ENCODE measurements at places on chromosomes 7 and 10.

DNA sequence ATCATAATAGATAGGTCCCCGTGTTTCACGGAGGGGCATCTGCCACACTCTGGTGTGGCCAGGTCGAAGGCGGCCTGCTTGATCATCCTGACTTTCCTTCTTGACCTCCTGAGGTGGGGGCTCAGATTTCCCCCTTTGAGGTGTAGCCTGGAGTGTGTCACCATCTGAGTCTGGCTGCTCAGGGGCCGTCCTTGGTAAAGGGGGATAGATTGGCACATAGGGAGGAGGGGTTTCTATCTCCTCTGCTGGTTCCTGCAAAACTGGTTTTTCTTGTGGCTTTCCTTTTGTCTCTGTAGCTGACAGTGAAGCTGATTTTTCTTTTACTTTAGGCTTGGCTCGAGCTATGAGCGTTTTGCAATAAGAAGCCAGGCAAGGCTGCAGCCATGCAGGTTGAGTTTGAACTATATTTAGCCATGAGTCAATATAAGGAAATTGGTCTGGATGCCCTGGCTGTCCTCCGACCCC lies 7.1 kb upstream of the ZNF117 start:
- DNase-seq: no peak

DNA sequence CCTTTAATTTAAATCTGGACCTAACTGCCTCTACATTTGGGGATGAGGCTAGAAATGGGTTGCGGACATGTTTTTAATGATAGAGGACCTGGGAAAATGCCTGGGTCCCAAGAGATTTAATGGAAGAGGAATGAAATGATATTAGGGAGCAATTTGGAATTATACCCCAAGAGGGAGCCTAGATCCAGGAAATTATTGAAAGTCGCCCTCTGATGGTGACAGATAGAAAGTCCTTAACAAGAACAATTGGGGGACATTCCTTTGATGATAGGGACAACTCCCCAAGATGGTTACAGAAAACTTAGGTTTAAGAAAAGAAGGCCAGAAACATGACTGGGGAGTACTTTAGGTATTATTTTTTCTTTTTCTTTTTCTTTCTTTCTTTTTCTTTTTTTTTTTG lies 9.5 kb upstream of the TSGA13 start:
- no peak for DNase-seq

- DNase-seq: no peak
Observed at GRCh38 chr10:129999140-129999539, 35.1 kb upstream of the EBF3 start.

DNA sequence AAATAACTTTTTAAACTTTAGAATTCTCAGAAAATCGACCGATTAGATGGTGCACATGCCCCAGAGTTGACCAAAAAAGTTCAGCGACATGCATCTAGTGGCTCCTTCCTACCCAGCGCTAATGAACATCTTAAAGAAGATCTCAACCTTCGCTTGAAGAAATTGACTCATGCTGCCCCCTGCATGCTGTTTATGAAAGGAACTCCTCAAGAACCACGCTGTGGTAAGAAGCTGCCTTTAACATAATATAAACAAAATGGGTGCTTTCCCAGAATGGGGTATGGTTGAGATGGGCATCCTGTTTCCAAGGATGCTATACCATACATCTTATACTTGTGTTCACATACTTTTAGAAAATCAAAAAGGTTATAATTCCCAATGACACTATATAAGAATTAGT lies 24.6 kb downstream of the GLRX3 start:
- no peak for DNase-seq

GRCh38 chr7:133770863-133771492 lies 356.2 kb upstream of the LRGUK start:
- no peak for DNase-seq

- DNase-seq: no peak
Observed at GRCh38 chr7:94061326-94061725, 57.2 kb upstream of the BET1 start.

- DNase-seq: no peak
Observed at GRCh38 chr7:76346097-76346496, 12.7 kb downstream of the YWHAG start.

GRCh38 chr7:31699050-31699449 lies 12.0 kb downstream of the PPP1R17 start:
- DNase-seq: no peak

GRCh38 chr7:31261341-31261740 lies 79.2 kb downstream of the NEUROD6 start:
- DNase-seq: no peak

DNA sequence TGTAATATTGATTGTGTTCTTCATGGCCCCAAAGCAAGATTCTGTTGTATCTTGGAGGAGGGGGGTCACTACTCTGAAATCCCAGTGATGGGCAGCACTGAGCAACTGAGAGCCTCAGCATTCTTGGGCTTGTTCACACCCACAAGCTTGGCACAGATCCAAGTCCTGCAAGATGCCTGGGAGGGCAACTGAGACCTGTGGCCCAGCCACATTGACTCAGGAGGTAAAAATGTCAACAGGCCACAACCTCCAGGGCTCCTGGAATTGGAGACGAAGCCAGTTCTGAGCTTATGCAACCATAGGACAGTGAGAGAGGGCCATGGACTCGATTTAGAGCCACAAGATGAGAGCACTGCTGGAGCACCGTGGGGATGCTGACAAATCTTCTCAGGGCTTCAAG lies 3.1 kb upstream of the DOCK1 start:
- DNase-seq: no peak

DNA sequence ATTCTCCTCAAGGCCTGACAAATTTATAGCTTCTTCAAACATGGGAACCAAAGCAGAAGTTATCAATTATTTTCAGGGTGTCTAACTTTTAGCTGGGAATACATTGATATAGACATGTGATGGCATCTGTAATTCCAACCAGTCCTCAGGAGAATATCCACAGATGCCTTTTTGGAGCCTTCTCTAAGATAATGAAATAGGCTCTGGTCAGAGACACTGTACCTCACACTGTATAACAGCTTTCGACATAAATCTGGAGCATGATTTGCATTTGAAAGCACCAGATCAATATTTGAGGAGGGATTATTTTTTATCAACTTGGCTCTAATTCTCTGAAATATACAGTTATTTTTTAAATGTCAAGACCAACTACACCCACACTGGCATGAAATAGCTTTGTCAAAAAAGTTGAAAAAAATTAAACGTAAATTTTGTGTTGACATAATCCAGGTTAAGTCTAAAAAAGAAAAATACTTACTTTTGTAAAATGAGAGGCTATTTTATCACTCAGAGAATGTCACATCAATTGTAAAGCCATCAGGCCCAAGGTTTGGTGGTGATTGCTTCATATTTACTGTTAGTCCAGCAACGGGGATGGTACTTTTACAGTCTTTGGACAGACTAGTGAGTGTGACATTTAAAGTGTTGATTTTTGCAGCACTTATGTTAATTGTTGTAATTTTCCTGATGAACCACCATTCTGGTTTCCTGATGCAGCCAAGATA lies 177.0 kb upstream of the SP8 start:
- no peak for DNase-seq

DNA sequence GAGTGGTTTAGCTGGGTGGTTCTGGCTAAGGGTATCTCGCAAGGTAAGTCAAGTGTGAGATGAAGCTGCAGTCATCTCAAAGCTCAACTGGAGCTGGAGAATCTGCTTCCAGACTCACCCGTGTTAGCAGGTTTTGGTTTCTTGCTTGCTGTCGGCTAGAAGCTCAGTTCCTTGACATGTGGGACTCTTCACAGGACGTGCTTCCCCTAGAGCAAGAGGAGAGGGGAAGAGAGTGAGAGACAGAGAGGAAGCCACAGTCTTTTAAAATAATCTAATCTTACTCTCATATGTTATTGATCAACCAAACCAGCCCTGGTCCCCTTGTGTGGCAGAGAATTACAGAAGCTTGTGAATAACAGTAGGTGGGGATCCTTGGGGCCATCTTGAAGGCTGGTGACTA lies 199.5 kb downstream of the REEP3 start:
- no peak for DNase-seq

DNA sequence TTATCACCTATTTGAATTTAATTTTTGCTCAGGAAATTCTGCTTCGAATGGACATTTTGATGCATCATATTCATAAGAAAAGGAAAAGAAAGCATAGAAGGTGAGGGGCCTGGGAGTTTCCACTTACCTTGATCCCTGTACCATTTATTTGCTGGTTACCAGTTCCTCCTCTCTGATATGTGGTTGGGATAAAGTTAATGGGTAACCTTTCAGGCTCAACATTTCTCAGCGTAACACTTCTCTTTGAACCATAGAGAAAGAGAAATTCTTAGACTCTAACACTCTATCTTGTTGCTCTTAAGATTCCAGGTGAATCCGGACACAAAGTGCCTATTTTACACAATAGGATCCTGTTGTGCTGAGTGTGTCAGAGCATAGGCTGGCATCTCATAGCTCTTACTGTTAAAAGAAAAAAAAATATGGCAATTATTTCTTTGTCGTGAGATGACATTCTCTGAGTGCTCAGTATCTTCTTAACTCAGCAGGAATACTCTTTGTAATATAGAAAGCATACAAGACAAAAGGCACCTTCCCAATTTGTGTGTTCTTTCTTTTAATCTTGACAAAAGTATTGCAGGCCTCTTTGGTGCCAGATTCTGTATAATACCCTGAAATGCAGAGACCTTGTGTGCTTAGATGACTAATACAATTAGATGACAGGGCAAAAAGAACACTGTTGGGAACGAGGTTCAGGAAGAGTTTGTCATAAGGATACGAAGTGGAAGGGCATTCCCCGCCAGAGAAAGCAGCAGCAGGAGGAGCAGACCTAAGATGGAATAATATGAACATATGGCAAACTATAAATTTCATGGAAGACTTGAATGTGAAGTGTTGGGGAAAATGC lies 689.6 kb downstream of the NRG3 start:
- DNase-seq: no peak

DNA sequence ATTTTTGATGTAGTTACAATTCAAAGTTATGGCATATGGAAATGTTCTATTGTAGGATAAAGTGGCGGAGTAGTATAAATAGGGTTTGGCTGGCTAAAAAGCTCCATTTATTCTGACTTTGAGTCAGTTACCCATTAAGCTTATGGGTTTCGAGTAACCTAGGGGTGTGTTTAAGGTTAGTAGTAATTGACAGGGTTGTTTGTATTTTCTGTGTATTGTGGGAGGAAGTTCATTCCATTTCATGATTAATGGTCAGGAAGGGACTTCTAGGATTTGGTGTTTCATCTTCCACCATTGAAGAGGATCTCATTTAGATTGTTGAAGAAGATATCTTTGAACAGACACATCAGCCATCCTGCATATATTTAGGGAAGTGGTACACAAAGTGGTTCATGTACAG lies 75.0 kb downstream of the BICC1 start:
- no peak for DNase-seq

- DNase-seq: peak; percentile 38
Observed at GRCh38 chr10:102673819-102674511, 29.7 kb downstream of the TRIM8 start.

DNA sequence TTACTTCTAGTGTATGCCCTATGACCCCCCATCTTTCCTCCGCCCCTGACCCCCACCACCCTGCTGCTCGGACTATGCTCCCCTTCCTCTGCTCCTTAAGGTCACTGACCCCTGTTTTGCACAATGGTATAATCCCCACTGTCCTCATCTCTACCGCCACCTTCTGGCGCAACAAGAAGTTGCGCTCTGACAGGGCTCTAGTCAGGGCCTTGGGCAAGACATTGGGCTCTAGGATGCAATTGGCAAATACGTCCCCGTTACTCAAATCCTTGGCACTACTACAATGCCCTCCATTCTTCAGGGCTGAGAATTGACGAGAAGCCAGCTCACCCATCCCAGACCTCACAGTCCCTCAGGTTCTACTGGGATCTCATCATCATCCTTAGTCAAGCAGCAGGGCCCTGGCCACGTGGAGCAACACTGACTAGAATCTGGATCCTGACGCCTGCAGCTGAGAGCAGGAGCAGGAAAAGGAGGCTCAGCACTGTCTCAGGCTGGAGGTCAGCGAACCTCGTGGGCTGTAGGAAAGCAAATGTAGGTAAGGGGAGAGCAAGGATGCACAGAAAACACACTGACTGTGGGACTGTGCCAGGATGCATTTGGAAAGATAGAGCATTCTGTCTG lies 10.6 kb downstream of the LRIT2 start:
- DNase-seq: no peak

- DNase-seq: no peak
Observed at GRCh38 chr10:124251317-124252065, 158.1 kb upstream of the CHST15 start.

- DNase-seq: no peak
Observed at GRCh38 chr10:125155101-125155500, 5.3 kb downstream of the CTBP2 start.

- DNase-seq: no peak
Observed at GRCh38 chr7:45087301-45088145, 1.2 kb downstream of the NACAD start.

DNA sequence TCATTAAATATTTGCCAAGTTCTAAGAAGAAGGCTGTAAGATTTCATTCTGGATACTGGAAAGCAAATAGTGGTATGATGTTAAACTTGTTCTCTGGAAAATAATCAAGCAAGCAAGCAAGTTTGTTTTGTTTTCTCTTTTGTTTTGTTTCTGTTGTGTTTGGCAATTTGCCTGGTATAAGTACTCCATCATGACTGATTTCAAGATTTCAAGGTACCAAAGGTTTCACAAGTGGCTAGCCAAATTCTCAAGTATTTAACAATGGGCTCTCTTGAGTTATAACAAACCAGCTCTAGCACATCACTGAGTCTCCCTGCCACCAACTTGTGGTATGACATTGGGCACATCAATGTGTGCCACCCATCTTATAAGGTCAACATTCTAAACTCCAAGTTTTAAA lies 151.7 kb upstream of the IGFBP3 start:
- DNase-seq: no peak

- DNase-seq: no peak
Observed at GRCh38 chr10:70448236-70448635, 6.8 kb upstream of the NODAL start.

- DNase-seq: no peak
Observed at GRCh38 chr10:101744267-101744666, 31.6 kb downstream of the FGF8 start.

DNA sequence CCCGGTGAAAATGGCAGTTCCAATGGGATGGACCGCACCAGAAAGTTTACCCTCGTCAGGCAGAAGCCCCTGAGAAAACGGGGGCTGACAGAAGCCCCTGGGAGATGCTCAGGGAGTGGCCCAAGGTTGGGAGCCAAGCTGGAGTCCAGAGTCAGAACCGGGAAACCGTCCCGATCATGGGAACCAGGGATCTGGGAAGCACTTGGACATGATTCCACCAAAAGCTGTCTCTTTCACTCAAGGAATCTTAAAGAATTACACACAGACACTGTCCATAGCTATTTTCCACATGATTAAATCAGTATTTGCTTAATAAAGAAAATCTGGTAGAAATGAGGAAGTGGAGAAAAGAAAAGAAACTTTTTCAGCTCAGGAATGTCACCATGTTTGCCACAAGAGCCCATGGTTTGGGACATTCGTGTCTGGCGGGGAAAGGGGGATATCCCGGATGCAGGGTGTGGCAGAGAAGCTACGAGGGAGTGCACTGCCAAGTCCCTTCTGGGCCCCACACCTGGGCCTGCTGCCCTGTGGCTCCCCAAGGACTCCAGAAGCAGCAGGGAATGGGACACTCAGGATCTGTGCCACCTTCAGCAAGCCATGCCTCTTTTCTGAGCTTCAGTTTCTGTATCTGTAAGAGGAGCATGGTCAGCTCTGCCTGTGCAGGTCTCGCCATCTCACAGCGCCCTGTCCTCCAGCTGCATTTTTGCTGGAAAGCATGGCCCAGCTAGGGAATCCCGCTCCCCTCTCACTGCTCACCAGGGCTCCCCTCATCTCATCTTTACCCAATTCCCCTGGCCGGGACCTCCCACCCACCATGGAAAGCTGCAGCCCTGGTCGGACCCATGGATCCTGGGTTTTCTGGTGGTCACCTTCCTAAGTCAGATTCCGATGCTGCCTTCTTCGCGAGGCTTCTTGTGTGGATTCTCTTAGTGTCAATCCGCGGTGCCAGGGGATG lies 225.1 kb upstream of the GRB10 start:
- no peak for DNase-seq
